Uterus (tissue), 4 donors: ENCODE measurements at places on chromosomes 7 and 10. TPM values are rescaled to one million over a fixed set of nuclear protein-coding genes. Genes with fewer than 3 reads are reported as not detected.

Gene MOGAT3
- total RNA-seq: not detected

Gene HPSE2
- 7.7 TPM for total RNA-seq

Gene MYOZ1
- 1.7 TPM for total RNA-seq

Gene TMEM270
- not detected for total RNA-seq

Gene CELF2
- 12.8 TPM for total RNA-seq

Gene ZNF727
- 11.9 TPM for total RNA-seq

Gene SKIDA1
- total RNA-seq: 4.9 TPM

Gene ZSCAN25
- total RNA-seq: 22.7 TPM

Gene OR2A7
- 3.8 TPM for total RNA-seq

- peak overlapping the region; percentile 26 for H3K27ac ChIP-seq
- peaks cover 3% of the 10 kb centered on the region for H3K4me1 ChIP-seq
- no peaks in the 10 kb centered on the region for H3K36me3 ChIP-seq
- no peaks in the 10 kb centered on the region for H3K27me3 ChIP-seq
- DNase-seq: peak; percentile 28
Observed at GRCh38 chr10:94292434-94293090, 70.2 kb downstream of the NOC3L start.

- no peak for DNase-seq
- no peak overlapping the region for H3K4me3 ChIP-seq
- no peaks in the 10 kb centered on the region for H3K36me3 ChIP-seq
- H3K27me3 ChIP-seq: no peaks in the 10 kb centered on the region
- H3K4me1 ChIP-seq: no peaks in the 10 kb centered on the region
Observed at GRCh38 chr10:4183761-4184261, 398.8 kb upstream of the KLF6 start.

DNA sequence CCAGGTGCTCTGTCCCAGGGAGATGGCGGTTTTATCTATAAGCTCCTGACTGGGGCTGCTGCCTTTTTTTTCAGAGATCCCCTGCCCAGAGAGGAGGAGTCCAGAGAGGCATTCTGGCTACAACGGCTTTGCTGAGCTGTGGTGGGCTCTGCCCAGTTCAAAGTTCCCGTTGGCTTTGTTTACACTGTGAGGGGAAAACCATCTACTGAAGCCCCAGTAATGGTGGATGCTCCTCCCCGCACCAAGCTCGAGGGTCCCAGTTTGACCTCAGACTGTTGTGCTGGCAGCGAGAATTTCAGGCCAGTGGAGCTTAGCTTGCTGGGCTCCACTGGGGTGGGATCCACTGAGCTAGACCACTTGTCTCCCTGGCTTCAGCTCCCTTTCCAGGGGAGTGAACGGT, 16.4 kb upstream of the SLC26A5 start:
- H3K4me1 ChIP-seq: no peaks in the 10 kb centered on the region
- no peak for DNase-seq
- no peaks in the 10 kb centered on the region for H3K36me3 ChIP-seq
- H3K4me3 ChIP-seq: no peak overlapping the region
- no peaks in the 10 kb centered on the region for H3K27me3 ChIP-seq

DNA sequence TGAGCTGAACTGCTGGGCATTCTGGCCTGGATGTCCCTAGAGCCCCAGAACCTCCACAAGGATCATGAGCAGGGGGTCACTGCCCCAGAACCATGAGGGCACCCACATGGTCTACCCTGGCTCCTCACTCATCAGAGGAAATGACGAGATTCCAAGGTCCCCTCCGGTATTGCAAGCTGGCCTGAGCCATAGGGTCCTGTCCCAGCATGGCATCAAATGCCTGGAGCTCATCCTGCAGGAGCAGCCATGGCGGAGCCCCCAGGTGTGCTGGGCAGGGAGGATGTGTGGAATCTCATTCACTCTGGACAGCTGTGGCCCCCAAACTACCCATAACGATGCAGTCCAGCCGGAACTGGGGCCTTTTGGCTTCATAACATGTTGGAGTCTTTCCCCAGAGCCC, 66.6 kb upstream of the ANTXRL start:
- H3K4me3 ChIP-seq: no peak overlapping the region
- H3K36me3 ChIP-seq: no peaks in the 10 kb centered on the region
- no peaks in the 10 kb centered on the region for H3K27me3 ChIP-seq
- no peaks in the 10 kb centered on the region for H3K4me1 ChIP-seq
- no peak overlapping the region for H3K27ac ChIP-seq

- no peaks in the 10 kb centered on the region for H3K36me3 ChIP-seq
- H3K4me1 ChIP-seq: no peaks in the 10 kb centered on the region
- H3K27ac ChIP-seq: no peak overlapping the region
- DNase-seq: no peak
- no peak overlapping the region for H3K4me3 ChIP-seq
- H3K27me3 ChIP-seq: no peaks in the 10 kb centered on the region
Observed at GRCh38 chr7:127957886-127958285, 73.4 kb downstream of the LRRC4 start.

DNA sequence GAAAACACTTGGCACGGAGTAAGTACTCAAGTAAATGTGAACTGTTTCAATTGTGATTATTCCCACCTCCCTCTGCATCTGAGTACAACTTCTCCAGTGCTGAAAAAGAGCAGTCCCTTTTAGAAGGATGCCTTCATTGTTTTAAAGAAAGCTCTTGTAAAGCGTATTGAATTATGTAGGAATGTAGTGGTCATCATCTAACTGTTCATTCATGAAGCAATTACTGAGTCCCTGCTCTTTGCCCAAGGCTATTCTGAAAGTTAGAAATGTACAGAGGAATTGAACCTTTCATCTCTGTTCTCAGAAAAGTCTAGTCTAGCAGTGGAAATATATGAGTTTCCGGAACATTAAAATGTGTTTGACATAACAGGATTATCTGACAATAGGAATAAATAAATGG, 127.8 kb downstream of the CACNB2 start:
- no peaks in the 10 kb centered on the region for H3K4me1 ChIP-seq
- no peak overlapping the region for H3K27ac ChIP-seq
- no peak overlapping the region for H3K4me3 ChIP-seq
- H3K27me3 ChIP-seq: no peaks in the 10 kb centered on the region
- H3K36me3 ChIP-seq: no peaks in the 10 kb centered on the region

DNA sequence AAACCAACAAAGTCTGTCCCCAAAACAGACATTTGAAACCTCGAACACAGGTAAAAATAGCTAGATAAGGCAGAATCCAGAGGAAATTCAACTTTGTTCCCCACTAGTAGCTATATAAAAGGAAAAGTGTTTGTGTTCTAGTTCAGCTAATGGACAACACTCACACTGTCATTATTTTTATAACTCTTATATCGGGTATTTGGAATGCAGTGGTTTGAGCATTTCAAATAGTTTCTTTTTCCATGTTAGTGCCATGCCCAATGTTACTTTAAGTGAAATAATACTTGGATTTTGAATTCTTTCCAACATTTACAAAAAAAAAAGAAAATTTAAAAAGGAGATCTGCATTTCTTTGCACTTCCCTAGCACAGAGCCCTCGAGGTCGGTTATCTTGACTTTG, 213.6 kb downstream of the DOCK4 start:
- H3K27me3 ChIP-seq: no peaks in the 10 kb centered on the region
- no peak overlapping the region for H3K27ac ChIP-seq
- no peaks in the 10 kb centered on the region for H3K4me1 ChIP-seq
- H3K4me3 ChIP-seq: no peak overlapping the region

DNA sequence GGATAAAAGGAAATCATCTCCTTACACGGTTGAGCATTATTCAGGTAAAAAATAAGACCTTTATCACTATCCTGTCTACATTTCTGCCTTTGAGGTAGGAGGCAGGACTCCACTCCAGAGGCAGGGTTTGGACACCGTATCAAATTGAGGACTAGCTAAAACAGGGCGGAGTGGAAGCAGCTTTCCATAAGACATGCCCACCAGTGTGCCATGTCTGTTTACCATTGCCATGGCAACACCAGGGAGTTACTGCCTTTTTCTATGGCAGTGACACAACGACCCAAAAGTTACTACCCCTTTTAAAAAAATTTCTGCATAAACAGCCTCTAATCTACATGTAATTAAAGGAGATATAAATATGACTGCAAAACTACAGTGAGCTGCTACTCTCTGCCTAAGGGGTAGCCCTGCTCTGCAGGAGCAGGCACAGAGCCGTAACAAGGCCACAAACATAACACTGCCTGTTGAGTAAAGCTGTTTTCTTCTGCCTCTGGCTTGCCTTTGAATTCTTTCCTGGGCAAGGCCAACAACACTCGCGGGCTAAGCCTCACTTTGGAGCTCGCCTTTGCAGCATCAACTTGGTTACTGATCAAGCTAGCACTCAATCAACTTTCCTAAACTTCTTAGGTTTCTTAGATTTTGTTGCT, 26.5 kb downstream of the DGKB start:
- no peak overlapping the region for H3K4me3 ChIP-seq
- H3K27me3 ChIP-seq: no peaks in the 10 kb centered on the region
- no peaks in the 10 kb centered on the region for H3K4me1 ChIP-seq

- H3K27ac ChIP-seq: no peak overlapping the region
- H3K4me3 ChIP-seq: no peak overlapping the region
- no peaks in the 10 kb centered on the region for H3K27me3 ChIP-seq
- no peaks in the 10 kb centered on the region for H3K36me3 ChIP-seq
- H3K4me1 ChIP-seq: no peaks in the 10 kb centered on the region
Observed at GRCh38 chr7:54546081-54546985, 4.2 kb downstream of the VSTM2A start.

- no peaks in the 10 kb centered on the region for H3K36me3 ChIP-seq
- H3K4me3 ChIP-seq: no peak overlapping the region
- DNase-seq: no peak
- H3K27me3 ChIP-seq: no peaks in the 10 kb centered on the region
Observed at GRCh38 chr7:25122373-25122772, 2.7 kb downstream of the CYCS start.

DNA sequence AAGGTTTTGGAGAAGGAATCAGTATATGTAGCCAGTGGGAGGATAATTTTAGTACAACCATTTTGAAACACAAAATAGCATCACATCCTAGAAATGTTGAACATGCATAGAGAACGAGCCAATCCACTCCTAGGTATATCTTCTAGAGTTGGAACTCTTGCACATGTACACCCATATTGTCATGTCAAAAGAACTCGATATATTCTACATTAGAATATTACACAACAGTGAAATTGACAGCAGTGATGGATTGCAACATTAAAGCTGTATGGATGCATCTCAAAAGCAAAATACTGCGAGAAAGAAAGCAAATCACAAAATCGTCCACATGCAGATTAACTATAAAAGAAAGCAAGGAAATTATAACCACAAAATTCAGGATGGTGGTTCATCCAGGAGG, 159.3 kb upstream of the NEBL start:
- H3K36me3 ChIP-seq: no peaks in the 10 kb centered on the region
- no peaks in the 10 kb centered on the region for H3K27me3 ChIP-seq
- no peak overlapping the region for H3K27ac ChIP-seq
- no peak for DNase-seq

- H3K27ac ChIP-seq: no peak overlapping the region
- H3K4me1 ChIP-seq: no peaks in the 10 kb centered on the region
- H3K27me3 ChIP-seq: no peaks in the 10 kb centered on the region
Observed at GRCh38 chr7:44264221-44264931, 61.0 kb downstream of the CAMK2B start.

DNA sequence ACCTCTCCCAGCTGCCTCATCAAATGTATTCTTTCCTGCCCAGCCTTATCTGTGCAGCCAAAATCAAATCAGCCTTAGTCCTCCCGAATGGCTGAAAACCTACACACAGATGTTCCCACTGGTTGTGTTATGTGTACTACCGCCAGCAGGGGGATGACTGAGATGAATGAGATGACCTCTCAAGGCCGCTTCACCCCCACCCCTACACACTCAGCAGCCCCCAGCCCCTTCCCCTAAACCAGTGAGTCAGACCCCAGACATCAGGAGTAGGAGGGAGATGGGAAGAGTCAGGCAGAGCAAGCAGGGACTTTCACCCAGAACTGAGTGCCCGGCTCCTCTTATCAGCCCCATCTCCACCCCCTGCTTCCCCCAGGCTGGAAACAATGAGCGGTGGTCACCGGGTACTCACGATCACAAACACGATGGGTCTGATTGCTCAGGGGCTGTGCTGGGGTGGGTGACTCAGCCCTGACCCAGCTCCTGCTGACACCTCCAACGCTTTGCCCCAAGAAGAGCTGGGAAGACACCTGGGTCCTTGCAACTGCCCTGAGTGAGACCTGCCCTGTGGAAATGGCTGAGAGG, 6.5 kb upstream of the C10orf105 start:
- no peaks in the 10 kb centered on the region for H3K36me3 ChIP-seq
- no peak overlapping the region for H3K4me3 ChIP-seq
- H3K27ac ChIP-seq: no peak overlapping the region
- H3K4me1 ChIP-seq: peaks cover 21% of the 10 kb centered on the region
- no peaks in the 10 kb centered on the region for H3K27me3 ChIP-seq

DNA sequence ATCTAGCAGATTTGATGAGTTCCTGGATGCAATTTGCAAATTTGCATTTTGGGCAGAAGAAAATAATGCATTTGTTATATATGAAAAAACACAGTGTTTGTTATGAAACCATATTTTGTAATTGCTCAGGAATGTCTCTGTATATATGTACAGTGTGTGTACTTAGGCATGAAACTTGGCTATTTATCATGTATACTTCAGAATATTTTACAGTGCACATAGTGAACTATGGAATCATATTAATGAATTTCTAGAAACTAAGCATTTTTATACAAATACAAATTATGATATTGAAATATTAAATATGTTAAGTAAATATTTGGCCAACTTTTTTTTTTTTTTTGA, 107.5 kb downstream of the TWIST1 start:
- no peak overlapping the region for H3K27ac ChIP-seq
- no peak for DNase-seq
- H3K4me3 ChIP-seq: no peak overlapping the region
- H3K36me3 ChIP-seq: no peaks in the 10 kb centered on the region
- H3K4me1 ChIP-seq: no peaks in the 10 kb centered on the region
- no peaks in the 10 kb centered on the region for H3K27me3 ChIP-seq

- DNase-seq: no peak
- H3K27ac ChIP-seq: no peak overlapping the region
- H3K36me3 ChIP-seq: no peaks in the 10 kb centered on the region
- H3K4me3 ChIP-seq: no peak overlapping the region
- no peaks in the 10 kb centered on the region for H3K27me3 ChIP-seq
Observed at GRCh38 chr7:2978408-2978807, 65.3 kb downstream of the CARD11 start.
